Stimulated activated CD8-positive, alpha-beta memory T cell treated with anti-CD3 and anti-CD28 coated beads, Interleukin-2, amount 100 ng/mL, for 1 hour (primary cell): ENCODE measurements at places on chromosomes 2 and 18.

DNA sequence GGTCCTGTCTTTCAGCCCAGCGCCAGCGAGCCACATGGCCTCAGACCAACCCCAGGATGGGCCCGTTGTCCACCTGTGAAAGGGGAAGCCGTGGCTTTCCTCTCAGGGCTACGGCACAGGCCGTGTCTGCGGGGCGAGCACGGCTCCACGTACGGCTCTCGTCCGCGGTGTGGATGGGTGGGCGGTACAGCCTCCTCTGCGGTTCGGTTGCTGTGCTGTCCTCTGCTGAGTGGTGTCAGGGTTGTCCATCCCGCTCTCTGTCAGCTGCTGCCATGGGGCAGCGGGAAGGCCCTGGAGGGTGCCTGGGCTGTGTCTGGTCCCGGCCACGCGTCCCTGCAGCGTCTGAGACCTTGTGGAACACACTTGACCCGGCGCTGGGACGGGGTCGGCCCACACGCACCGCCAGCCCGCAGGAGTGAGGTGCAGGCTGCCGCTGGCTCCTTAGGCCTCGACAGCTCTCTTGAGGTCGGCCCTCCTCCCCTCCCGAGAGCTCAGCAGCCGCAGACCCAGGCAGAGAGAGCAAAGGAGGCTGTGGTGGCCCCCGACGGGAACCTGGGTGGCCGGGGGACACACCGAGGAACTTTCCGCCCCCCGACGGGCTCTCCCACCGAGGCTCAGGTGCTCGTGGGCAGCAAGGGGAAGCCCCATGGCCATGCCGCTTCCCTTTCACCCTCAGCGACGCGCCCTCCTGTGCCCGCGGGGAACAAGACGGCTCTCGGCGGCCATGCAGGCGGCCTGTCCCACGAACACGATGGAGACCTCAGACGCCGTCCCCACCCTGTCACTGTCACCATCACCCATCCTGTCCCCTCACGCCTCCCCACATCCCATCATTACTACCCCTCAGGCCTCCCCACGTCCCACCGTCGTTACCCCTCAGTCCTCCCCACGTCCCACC is 128.7 kb downstream of the NFATC1 start:
- DNase-seq, result no peak

GRCh38 chr18:76259096-76259495 is 235.9 kb downstream of the ZNF516 start:
- no peak for DNase-seq

- no peak for DNase-seq
Measured at GRCh38 chr2:96697476-96697875, 42.4 kb downstream of the LMAN2L start.

- no peak for DNase-seq
Measured at GRCh38 chr2:198641161-198641560, 816.6 kb downstream of the SATB2 start.

- DNase-seq, result no peak
Measured at GRCh38 chr2:39550701-39551285, 113.7 kb upstream of the MAP4K3 start.

GRCh38 chr2:199462347-199462955 is 4.7 kb upstream of the SATB2 start:
- DNase-seq, result no peak

GRCh38 chr2:236250286-236250685 is 13.9 kb downstream of the ASB18 start:
- DNase-seq, result no peak

DNA sequence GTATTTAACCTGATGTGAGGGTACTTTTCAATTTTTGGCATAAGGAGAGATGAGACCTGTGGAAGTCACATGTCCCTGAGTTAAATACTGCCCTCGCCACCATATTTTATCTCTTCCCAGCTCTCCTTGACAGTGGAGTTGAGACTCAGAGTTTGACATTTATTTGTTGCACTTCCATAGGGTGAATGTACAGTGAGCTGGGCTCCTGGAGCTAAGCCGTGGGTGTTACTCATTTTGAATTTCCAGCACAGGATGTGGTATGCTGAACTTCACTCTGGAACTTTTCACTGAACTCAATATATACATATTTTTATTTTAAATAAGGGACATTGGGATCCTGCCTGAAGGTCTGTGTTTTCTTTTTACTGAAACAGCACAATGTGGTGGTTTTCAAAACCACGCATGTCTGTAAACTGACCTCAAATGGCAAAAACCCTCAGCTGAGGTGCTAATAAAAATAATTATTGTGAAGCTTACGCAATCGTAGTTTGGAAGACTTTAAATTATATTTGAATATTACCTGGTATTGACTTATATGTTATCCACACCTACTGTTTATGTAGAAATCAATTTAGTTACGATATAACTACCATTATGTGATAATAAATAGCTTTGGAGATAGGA is 12.1 kb downstream of the RNF144A start:
- no peak for DNase-seq

DNA sequence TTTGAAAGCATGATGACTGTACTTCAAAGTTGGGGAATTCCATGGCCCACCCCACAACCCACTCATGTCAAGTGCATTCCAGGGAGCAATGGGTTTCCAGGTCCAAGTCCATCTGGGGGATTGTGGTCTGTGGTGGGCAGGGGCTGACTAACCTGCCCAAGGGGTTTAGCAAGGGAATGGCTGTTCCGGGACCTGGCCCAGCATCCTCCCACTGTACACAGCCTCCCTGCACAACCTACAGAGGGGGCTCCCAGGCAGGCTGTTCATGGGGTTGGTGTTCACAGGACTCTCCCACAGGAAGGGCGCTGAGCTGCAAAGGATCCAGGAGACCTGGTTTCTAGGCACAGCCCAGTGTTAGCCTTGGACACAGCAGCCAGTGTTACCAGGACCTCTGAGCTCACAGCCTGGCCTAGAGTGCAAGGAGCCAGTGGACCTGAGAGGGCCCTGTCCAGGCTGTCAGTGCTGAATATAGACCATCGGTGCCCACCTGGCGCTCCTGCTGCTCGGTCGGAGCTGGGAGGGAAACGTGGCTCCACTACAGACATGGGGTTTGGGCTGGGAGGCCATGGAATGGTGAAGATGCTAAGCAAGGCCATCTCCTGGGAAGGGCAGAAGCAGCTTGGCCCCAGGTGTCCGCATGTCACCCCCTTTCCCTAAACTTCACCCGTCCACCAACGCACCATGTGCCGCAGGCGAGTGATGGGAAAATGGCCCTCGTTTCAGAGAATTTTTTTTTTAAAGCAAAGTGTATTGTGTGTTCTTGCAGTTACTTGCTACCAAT is 317.2 kb downstream of the GBX2 start:
- no peak for DNase-seq

DNA sequence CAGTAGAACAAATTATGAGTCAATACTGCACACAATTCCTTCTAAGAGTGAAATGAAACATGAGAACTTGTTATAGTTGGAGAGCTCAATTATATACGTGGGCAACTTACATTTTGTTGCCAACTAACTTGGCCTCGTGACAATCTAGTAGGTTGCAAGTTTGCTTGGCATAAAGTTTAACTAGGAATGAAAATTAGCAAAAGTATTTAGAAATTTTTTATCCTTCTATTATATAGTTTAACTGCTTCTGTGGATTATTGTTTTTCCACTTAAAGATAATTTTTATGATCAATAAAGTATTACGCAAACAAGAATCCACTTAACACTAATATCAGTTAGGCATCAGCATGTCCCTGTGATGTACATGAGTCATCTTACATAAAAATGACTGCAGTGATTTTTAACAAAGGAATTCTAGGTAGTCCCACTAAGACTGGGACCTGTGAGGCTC is 41.1 kb downstream of the FAM124B start:
- DNase-seq, result no peak

- DNase-seq, result no peak
Measured at GRCh38 chr2:240646900-240647502, 21.7 kb downstream of the GPR35 start.

GRCh38 chr2:9408641-9409151 is 14.6 kb downstream of the ITGB1BP1 start:
- no peak for DNase-seq

- no peak for DNase-seq
Measured at GRCh38 chr2:241376808-241377207, 20.7 kb downstream of the FARP2 start.

DNA sequence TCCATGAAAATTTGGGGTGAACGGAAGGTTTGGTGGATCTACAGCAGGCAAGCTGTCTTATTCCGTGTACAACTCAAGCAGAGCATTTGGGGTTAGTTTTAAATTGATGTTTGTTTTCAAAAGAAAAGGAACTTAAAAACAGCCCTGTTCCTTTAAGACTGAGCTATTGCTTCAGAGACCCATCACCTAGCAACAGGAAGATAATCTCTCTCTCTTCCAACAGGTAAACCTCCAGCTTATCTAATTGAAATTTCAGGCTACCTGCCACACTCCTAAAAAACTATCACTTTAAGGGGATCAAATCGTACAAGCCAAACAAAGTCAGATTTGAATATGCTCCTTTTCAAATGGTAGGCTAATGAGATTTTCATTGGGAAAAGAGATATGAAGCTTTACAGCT is 101.8 kb downstream of the RNF152 start:
- DNase-seq, result no peak

GRCh38 chr2:141317986-141318385 is 812.8 kb downstream of the LRP1B start:
- DNase-seq, result no peak

GRCh38 chr2:120702801-120703200 is 32.9 kb upstream of the GLI2 start:
- DNase-seq, result no peak

DNA sequence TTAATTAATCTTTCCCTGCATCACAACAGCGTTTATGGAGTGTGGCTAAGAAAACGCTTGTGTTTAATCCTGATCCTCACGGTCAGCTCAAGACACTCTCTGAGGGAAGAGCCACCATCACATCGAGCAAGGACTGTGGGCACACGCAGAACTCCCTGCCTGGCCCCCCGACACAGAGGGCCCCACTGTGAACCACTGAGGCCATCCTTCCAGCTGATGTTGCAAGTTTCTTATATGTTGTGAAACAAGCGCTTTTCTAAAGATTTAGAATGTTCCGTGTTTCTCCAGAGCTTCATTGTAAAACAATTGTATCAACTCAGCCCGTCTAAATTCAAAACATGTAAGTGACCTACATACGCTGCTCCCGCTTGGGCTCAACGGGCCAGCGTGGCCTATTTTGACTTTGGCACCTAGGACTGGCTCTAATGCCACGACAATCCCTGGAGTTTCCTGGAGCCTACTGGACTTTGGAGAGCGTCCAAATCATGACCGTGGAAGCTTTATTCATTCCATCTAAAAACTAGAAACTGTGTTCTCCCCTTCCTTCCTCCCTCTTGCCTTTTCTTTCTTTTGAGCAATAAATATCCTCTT is 34.9 kb downstream of the SERPINE2 start:
- no peak for DNase-seq

DNA sequence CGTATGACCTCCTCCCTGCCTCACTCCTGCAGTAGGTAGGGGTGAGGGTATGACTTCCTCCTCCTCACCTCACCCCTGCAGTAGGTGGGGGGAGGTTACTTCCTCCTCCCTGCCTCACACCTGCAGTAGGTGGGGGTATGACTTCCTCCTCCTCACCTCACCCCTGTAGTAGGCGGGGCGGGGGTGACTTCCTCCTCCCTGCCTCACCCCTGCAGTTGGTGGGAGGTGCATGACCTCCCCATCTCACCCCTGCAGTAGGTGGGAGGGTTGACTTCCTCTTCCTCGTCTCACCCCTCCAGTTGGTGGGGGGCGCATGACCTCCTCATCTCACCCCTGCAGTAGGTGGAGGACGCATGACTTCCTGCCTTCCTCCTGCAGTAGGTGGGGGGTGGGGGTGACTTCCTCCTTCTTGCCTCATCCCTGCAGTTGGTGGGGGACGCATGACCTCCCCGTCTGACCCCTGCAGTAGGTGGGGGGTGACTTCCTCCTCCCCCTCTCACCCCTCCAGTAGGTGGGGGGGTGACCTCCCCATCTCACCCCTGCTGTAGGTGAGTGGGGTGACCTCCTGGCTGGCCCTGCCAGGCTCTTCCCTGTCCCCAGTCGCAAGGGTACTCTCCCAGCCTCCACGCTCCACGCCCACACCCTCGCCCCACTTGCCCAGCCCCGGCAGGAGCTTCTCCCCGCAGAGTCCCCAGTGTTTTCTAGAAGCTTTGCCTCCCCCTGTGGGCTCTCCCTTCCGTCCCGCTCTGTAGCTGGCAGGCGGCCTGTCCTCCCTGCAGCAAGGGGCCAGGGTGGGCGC is 39.3 kb downstream of the TSHZ1 start:
- DNase-seq, result no peak

- DNase-seq, result no peak
Measured at GRCh38 chr18:74273394-74273793, 18.4 kb downstream of the CYB5A start.

GRCh38 chr18:45280481-45281276 is 334.6 kb upstream of the SLC14A2 start:
- no peak for DNase-seq

- no peak for DNase-seq
Measured at GRCh38 chr18:68699043-68699442, 15.9 kb downstream of the TMX3 start.

- DNase-seq, result no peak
Measured at GRCh38 chr2:175957845-175958244, 44.2 kb downstream of the LNPK start.

GRCh38 chr2:232319067-232319802 is 59.3 kb upstream of the ALPP start:
- no peak for DNase-seq

GRCh38 chr2:199710551-199710950 is 140.4 kb downstream of the FTCDNL1 start:
- DNase-seq, result no peak

DNA sequence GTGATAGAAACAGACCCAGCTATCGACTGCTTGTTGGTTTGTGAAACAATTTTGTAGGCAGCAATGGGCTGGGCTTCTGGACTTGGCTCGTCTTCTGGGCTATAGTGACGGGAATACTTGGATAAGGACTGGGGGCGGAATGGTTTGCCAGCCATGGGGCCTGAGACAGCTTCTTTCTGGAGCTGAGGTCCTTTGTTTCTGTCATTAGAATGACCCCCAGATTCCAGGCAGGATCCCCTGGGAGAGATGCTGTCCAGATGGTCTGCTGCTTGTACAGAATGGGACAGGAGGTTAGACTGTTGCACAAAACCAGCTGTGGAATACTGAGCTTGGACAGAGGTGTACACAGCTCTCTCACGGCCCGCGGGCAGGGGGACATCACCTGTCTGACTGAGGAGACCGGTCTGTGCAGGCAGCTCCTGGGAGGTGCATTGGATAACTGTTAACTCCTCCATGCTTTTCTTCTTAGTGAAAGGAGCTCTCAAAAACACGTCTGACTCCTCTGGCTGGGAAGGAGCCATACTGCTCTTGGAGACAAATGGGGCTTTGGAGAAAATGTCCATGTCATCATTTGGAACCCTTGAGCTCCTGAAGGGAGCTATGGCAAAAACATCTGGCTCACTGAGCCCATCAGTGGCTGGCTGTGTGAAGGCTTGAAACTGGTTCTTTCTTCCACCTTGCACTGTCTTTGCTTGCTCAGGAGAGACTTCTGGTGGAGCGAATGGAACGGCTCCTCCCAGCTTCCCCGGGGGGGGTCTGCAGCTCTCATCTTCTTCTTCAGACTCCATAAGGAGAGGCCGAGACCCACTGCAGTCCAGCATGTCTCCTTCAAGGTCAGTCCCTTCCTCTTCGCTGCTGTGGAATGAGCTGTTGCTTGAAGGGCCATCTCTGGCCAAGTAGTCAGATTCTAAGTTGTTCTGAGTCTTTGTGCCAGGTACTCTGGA is 28.6 kb upstream of the NFU1 start:
- no peak for DNase-seq

- no peak for DNase-seq
Measured at GRCh38 chr18:55795101-55795669, 207.2 kb upstream of the TCF4 start.
